Renal cortical epithelial cell (primary cell): ENCODE measurements at places on chromosomes 5 and 9.
A peak's percentile ranks its signal among the peaks of the same experiment; 100 is the strongest.

DNA sequence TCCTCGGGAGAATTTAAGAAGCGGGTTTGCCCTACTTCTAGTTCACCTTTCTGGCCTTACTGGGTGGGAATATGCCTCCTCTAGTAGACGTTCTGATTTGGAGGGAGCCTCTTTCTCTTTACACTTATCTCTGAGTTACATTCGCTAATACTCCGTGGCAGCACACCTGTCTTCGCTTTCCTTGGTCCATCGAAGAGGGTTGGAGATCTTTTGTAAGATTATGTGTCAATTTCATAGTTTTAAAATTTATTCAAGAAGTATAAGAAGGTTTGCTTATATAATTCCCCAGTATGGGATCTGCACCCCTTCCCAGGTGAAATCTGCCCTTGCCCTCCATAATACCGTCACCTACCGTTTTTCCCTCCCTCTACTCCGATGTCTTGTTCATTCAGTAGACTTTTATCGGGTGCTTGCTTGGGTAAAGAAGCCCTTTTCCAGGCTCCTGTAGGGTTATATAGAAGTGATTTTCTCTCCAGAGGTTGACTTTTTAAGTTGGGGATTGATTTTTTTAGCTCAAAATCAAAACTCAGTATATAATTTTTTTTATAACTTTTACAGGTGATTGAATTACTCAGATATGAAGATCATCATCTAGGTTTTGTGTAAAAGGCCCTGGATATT is 1.1 kb downstream of the GPBP1 start:
- no peak for DNase-seq

DNA sequence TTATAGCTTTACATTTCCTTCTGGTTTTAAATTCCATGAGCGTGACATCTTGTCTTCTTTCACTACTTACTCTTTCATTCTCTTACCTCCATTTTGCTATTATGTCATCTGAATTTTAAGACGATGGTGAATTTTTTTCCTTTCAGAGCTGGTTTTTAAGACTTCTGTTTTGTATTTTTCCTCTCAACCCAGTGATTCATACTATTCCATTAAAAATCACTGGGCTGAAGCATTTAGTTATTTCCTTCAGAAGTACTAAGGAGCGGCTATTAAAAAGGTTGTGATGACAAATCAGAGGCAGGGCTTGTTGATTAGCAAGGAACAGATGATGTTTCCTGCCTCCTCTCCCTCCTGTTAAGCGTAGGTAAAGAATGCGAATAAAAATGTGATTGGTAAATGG is 16.5 kb downstream of the AGXT2 start:
- peak; percentile 100 for DNase-seq

- DNase-seq, result peak; percentile 50
These were observed 116.8 kb downstream of the RGS3 start for GRCh38 chr9:113580041-113580953.

DNA sequence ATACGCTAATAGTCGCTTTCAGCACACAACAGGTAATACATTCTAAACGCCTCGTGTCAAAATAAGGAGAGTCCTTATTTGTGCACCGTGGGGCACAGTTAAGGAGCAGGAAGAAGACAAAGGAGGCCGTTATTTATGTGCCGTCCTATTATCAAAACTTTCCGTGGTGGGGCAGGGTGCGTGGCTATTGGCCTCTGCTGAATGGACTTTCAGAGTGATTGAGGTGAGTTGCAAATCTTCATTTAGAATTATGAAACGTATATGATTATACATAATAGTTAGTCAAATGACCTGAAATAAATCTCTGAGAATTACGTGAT is 833 bp downstream of the C5orf24 start:
- peak; percentile 21 for DNase-seq

GRCh38 chr5:77944757-77945340 is 168.7 kb upstream of the TBCA start:
- no peak for DNase-seq

- DNase-seq, result peak; percentile 2
These were observed 161.2 kb upstream of the FSTL4 start for GRCh38 chr5:133773247-133774202.

GRCh38 chr5:96657068-96657467 is 5.1 kb upstream of the CAST start:
- DNase-seq, result peak; percentile 97

DNA sequence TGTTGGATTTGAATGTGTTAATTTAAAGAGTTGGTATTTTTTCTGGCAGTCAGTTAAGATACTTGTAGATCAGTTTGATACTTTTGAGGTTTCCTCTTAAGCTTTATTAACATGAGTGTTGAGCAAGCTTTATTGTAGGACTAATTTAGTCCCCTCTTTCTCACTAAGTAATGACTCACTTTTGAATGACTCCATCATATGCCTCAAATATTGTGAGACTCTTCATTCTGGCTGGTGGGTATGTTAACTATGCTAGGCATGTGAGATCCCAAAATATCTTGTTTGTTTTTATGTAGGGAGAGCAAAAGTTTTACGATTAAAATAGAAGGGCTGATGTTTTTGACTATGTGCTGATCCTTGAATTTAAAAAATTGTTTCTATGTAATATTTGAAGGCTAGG is 355.7 kb downstream of the IZUMO3 start:
- DNase-seq, result no peak

- DNase-seq, result peak; percentile 67
These were observed 1.8 kb downstream of the CTXN3 start for GRCh38 chr5:127650649-127651048.

GRCh38 chr5:16306812-16307211 is 127.2 kb upstream of the MARCHF11 start:
- DNase-seq, result no peak

GRCh38 chr5:77725616-77726015 is 50.5 kb downstream of the TBCA start:
- no peak for DNase-seq

- DNase-seq, result no peak
These were observed 3.9 kb downstream of the QRFP start for GRCh38 chr9:130892477-130893304.

GRCh38 chr5:156879665-156880285 is 29.7 kb downstream of the PPP1R2B start:
- peak; percentile 54 for DNase-seq

DNA sequence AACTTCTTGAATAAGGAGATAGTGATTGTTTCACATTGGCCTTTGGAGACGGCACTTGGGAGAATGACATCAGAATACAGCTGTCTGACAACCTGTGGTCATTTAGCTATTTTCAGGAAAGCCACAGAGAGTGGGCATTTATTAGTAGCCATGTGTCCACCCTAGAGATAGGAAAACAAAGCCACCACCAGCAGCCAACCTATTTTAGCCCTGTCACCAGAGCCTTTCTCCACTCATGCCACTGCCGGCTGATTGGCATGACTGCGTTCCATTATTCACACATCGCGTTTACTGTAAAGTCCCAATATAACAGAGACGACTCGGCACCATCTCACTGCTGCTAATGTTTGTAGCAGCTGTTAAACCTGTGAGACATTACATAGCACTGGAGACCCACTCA is 330.1 kb downstream of the NDUFS4 start:
- no peak for DNase-seq

GRCh38 chr5:67182301-67182790 is 14.3 kb downstream of the CD180 start:
- peak; percentile 94 for DNase-seq
